ENCODE measurements at places on chromosomes 13 and 19.
A peak's percentile ranks its signal among the peaks of the same experiment; 100 is the strongest.

GRCh38 chr13:30192320-30193093, 114.8 kb downstream of the KATNAL1 start:
- no peaks in the 10 kb centered on the region for H3K4me1 ChIP-seq
- no peak for DNase-seq
- H3K27ac ChIP-seq, result no peak overlapping the region
- no peaks in the 10 kb centered on the region for H3K27me3 ChIP-seq
- no peak overlapping the region for H3K4me3 ChIP-seq

DNA sequence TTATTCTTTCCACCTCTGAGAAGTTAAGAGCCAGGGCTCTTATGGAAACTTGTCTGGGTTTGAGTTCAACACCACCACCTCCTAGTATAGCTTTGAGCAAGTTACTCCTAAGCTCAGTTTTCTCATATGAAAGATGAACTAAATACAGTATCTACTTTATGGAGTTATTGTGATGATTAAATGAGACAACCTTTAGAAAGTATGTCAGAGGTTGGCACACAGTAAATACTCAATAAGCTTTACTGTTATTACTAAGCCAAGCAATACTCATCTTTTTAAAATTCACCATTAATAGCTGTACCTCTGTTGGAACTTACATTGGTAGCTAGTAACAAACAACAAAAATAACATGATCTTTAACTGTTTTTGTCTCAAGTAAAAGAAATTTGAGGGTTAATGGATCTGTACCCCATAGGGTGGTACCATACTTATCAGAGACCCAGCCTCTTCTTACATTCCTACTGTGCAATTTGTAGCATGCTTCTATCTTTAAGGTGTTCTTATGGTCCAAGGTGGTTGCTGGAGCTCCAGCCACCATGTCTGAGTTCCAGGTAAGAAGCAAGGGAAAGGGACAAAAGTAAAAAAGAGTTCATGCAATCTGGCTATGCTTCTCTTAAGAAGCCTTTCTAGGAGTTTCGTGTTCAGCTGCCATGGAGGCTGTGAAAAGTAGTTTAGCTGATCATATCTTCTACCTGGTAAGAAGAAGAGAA, 24.1 kb upstream of the NDFIP2 start:
- H3K27me3 ChIP-seq, result no peaks in the 10 kb centered on the region
- H3K4me3 ChIP-seq, result no peak overlapping the region
- no peaks in the 10 kb centered on the region for H3K4me1 ChIP-seq

GRCh38 chr13:76654263-76654662, 231.9 kb downstream of the KCTD12 start:
- H3K36me3 ChIP-seq, result no peaks in the 10 kb centered on the region
- no peaks in the 10 kb centered on the region for H3K4me1 ChIP-seq
- no peak for DNase-seq
- H3K27ac ChIP-seq, result no peak overlapping the region
- no peak overlapping the region for H3K4me3 ChIP-seq
- H3K27me3 ChIP-seq, result no peaks in the 10 kb centered on the region

- no peaks in the 10 kb centered on the region for H3K36me3 ChIP-seq
- H3K27me3 ChIP-seq, result no peaks in the 10 kb centered on the region
- H3K27ac ChIP-seq, result no peak overlapping the region
- no peak for DNase-seq
- H3K4me1 ChIP-seq, result no peaks in the 10 kb centered on the region
- H3K4me3 ChIP-seq, result no peak overlapping the region
Measured at GRCh38 chr19:4284176-4284958, 5.3 kb downstream of the SHD start.

DNA sequence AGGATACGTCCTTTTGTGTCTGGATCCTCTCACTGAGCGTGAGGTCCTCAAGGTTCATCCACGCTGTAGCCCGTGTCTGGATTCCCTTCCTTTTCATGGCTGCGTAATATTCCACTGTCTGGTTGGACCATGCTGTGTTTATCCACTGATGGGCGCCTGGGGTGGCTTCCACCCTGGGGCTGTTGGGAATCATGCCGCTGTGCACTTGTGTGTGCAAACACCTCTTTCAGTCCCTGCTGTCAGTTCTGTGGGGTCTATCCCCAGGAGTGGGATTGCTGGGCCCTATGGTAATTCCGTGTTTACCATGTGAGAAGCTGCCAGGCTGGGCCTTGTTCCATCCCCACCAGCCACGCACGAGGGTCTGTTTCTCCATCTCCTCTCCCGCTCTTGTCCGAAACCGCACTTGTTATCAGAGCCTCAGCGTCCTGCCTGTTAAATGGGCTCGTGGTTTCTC, 98.6 kb downstream of the GADD45B start:
- H3K27me3 ChIP-seq, result no peaks in the 10 kb centered on the region
- H3K27ac ChIP-seq, result peak overlapping the region; percentile 26
- H3K4me3 ChIP-seq, result no peak overlapping the region
- DNase-seq, result no peak

GRCh38 chr13:40389081-40389641, 277.3 kb downstream of the FOXO1 start:
- no peak overlapping the region for H3K27ac ChIP-seq
- no peaks in the 10 kb centered on the region for H3K36me3 ChIP-seq
- DNase-seq, result no peak

- H3K27ac ChIP-seq, result no peak overlapping the region
- H3K4me3 ChIP-seq, result no peak overlapping the region
- H3K4me1 ChIP-seq, result no peaks in the 10 kb centered on the region
- no peaks in the 10 kb centered on the region for H3K36me3 ChIP-seq
- DNase-seq, result no peak
Measured at GRCh38 chr19:49626226-49626625, 13.7 kb downstream of the RRAS start.

DNA sequence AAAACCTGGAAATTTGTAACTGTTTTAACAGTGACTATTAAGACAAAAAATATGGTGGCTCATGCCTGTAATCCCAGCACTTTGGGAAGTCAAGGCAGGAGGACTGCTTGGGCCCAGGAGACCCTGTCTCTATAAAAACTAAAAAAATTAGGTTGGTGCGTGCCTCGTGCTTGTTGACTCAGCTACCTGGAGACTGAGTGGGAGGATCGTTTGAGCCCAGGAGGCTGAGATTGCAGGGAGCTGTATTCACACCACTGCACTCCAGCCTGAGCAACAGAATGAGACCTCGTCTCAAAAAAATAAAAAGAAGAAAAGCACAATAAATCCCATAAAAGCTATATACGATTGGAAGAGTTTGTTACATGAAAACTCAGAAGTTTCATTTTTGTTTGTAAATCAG, 23.7 kb downstream of the KLF5 start:
- no peaks in the 10 kb centered on the region for H3K36me3 ChIP-seq
- H3K4me3 ChIP-seq, result no peak overlapping the region
- H3K27me3 ChIP-seq, result no peaks in the 10 kb centered on the region
- H3K27ac ChIP-seq, result no peak overlapping the region
- DNase-seq, result no peak

- H3K27ac ChIP-seq, result no peak overlapping the region
- H3K36me3 ChIP-seq, result no peaks in the 10 kb centered on the region
- DNase-seq, result no peak
- no peak overlapping the region for H3K4me3 ChIP-seq
- H3K4me1 ChIP-seq, result peaks cover 19% of the 10 kb centered on the region
- H3K27me3 ChIP-seq, result no peaks in the 10 kb centered on the region
Measured at GRCh38 chr19:10299545-10300458, 9.8 kb downstream of the ZGLP1 start.

DNA sequence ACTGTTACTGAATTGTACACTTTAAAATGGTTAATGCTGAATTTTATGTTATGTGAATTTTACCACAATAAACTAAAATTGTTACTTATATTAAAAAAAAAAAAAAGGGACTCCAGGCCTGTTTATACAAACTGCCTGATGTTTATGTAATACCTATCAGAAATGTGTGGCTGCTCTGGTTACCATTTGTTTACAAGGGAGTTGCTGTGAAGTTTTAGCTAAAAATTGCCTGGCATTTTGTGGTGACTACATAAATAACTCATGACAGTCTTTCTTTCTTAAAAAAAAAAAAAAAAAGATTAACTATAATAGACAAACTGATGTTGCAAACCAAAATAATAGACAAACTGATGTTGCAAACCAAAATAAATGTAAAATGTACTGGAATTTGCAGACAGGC, 71.8 kb downstream of the CDADC1 start:
- H3K4me3 ChIP-seq, result no peak overlapping the region
- peak overlapping the region; percentile 73 for H3K27ac ChIP-seq
- no peaks in the 10 kb centered on the region for H3K27me3 ChIP-seq

- no peaks in the 10 kb centered on the region for H3K27me3 ChIP-seq
- H3K4me1 ChIP-seq, result no peaks in the 10 kb centered on the region
- no peak for DNase-seq
- no peak overlapping the region for H3K4me3 ChIP-seq
- no peaks in the 10 kb centered on the region for H3K36me3 ChIP-seq
Measured at GRCh38 chr13:24148414-24149235, 11.9 kb upstream of the SPATA13 start.

DNA sequence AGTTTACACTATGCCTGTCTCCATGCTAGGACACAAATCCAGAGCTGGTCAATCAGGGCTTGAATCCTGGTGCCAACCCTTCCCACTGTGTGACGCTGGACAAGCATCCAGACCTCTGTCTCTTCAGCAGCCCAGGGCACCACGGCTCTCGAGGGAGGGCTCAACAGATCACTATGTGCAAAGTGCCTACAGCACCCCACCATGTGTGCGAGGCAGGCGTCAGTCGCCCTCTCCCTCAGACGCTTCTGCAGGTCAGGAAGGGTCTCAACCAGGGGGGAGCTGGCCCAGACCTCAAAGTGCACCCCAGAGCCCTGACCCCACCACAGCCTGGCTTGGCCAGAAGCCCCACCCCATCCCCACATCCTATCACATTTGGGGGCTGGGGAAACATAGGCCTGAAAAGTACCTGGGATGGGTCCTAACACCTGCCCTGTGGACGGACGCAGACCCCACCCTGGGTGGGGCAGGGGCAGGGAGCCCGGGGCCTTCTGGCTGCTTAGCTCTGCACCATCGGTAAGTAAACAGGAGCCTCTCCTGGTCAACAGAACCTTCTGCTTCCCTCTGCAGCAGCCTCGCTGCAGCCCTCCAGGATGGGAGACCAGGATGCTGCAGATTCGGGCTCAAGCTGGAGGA, 2.9 kb upstream of the C2CD4C start:
- H3K4me3 ChIP-seq, result no peak overlapping the region
- H3K27ac ChIP-seq, result no peak overlapping the region
- H3K36me3 ChIP-seq, result no peaks in the 10 kb centered on the region
- no peak for DNase-seq
